ENCODE measurements at places on chromosomes 13 and 19.

DNA sequence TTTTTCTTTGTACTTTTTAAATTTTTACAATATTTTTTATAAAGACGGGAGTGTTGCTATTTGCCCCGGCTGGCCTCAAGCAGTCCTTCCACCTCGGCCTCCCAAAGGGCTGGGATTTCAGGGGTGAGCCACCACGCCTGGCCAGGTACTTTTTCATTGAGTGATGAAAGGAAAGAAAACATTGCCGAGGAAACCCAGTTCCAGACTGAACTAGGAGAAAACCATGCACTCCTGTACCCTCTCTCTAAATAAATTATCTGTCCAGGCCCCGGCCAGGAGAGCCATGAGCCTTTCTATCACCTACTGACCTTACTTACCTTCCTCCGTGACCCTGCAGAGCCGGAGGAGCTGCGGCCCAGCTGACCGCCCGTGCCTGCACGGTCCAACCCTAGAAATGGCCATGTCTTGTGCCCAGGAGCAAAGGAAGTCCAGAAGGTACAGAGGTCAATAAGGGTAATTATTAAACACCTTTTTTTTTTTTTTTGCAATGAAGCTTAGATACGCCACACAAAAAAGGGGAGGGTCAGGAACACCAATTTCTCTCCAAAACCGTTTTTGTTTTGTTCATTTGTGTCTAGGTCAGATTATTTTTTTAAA is at the start of gene SLC7A9:
Gene SLC7A9, minus strand, starts transcription at position 399 of the 597 bp plus-strand sequence. CDS start 1,233 bp downstream, outside the sequence.
- DNase-seq, result no peak

DNA sequence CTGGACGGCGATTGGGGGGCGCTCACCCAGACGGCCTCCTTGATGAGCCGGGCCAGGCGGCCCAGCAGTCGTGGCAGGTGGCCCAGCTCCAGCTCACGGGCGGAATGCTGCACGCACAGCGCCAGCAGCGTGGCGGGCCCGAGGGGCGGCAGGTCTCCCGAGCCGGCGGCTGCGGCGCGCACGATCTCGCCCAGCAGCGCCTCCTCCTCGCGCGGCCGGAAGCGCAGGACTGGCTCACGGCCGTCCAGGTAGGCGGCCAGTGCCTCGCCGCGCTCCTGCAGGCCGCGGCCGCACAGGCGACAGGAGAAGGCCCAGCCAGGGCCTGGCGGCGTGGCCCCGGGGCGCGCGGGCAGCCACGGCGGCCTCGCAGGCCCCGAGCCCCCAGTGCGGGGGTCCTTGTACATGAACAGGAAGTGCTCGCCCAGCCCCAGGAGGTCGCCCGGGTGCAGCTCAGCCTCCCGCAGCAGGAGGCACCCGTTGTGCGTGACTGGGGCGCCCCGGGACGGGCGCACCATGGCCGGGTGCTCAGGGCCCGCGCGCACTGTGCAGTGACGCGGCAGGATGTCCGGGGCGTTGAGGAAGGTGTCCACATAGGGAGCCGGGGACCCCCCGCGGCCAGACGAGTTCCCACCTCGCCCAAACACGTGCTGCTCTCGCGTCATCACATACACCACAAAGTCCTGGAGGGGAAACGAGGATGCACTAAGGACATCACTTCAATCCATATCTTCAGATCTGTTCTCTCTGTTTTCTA is 9.6 kb upstream of the MAMSTR start:
- DNase-seq, result no peak

- no peak for DNase-seq
Observed at GRCh38 chr13:114059946-114060860, 72.2 kb downstream of the RASA3 start.

GRCh38 chr19:1061987-1062386 is 5.0 kb upstream of the ARHGAP45 start:
- no peak for DNase-seq

- peak; percentile 72 for DNase-seq
Observed at GRCh38 chr19:2982983-2983350, 5.6 kb downstream of the TLE6 start.

- DNase-seq, result no peak
Observed at GRCh38 chr19:16359964-16360363, 35.3 kb downstream of the KLF2 start.

DNA sequence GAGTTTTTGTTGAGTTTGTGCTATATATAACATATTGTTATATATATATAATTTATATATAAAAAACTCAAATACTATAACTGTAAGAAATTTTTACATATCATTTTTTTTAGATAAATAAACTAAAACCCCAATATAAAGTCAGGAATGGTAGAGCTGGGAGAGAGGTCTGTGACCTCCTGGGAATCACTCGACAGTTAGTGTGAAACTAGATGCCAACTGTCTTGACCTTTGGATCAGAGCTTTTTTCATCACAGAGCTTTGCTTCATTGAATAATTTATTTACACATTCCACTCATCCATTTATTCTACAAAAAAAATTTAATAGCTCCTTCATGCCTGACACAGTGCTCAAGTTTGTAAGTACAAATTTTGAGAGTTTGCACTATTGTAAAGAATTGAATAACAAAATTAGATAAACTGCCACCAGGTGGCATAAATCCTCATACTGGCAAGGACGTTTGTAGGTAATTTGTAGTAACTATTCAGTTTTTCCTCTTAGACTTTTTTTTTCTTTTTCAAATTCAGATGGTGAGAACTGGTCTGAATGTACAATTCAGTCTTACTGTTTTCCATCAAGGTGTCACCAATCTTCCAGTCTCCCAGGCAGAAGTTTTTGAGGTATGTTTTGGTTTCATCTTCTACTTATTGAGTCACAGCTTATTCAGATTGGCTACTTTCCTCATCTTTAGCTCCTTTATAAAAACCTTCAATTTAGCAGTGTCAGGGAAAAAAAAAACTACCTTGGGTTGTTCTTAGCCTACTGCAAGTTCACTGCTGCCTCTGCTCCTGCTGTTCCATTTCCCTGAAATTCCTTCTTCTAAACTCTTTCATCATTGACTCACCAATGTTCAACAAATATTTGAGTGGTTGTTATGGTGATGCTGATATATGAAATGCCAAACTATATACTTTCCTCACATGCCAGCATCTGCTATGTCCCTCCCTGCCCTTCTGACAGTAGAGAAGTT is 28.7 kb downstream of the LACC1 start:
- DNase-seq, result peak; percentile 73

DNA sequence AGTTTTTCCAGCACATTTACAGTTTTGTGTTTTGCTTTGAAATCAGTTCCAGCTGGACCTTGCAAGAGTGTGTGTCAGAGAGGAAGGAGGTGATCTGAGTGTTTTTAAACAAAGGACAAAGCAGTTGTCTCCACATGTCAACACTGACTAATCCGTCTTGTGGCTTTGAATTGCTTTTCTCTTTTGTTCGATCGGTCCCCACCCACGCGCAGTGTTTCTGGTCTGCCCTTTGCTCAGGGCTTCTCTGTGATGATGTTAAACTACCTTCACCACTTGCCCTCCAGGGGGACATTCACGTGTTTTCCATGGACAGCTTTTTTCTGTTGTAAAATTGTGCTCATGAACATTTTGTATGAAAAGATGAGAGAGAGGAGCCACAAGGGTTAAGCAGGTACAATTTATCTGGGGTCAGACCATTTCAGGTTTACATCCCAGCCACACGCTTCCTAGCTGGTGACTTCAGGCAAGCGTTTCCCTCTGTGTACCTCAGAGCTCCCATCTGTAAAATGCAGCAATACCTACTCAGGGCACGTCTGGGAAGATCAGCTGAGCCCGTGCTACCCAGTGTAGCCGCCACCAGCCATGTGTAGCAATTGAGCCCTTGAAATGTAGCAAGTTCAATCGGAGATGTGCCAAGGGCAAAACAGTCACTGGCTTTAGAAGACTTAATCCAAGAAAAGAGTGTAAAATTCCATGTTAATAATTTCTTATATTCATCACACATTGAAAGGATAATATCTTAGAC is 13.5 kb upstream of the PLA2G4C start:
- DNase-seq, result peak; percentile 46

- no peak for DNase-seq
Observed at GRCh38 chr19:40263440-40264313, 21.5 kb downstream of the AKT2 start.

- peak; percentile 30 for DNase-seq
Observed at GRCh38 chr13:89066868-89067466, 1395.8 kb downstream of the SLITRK5 start.

- peak; percentile 59 for DNase-seq
Observed at GRCh38 chr13:21546372-21546771, 57.6 kb downstream of the MICU2 start.

GRCh38 chr19:1271528-1272422 is 2.6 kb downstream of the CIRBP start:
- no peak for DNase-seq

DNA sequence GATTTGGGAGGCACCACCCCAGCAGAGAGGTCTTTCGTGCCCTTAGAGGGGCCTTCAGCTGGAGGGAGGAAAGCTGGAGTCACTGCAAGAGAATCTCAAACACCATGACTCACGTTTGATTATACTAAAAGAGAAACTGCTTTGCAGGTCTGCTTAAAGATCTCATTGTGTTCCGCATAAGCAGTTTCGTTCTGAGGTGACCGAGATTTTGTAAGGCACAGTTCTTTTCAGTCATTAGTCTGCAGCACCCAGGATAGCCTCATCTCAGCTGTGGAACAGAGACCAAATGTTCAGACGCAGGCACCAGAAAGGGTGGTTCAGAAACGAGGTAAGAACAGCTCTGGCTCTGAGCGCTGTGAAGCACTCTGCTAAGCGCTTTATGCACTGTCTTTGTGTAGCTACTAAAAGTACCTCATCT is 71.2 kb upstream of the GTF3A start:
- DNase-seq, result peak; percentile 59

- peak; percentile 64 for DNase-seq
Observed at GRCh38 chr19:7917267-7918061, 2.7 kb upstream of the SNAPC2 start.

DNA sequence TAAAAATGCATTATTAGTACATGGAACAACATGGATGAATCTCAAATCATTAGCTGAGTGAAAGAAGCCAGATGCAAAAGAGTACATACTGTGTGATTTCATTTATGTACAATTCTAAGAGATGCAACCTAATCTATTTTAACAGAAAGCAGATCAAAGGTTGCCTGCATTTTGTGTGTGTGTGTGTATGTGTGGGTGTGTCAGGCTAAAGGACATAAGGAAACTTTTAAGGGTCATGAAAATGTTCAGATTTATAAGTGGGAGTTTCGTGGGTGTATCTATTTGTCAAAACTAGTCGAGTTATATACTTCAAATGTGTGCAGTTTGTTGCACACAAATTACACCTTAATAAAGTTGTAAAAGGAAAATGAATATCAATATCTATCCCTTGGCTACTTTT is 17.9 kb upstream of the NEK3 start:
- no peak for DNase-seq

DNA sequence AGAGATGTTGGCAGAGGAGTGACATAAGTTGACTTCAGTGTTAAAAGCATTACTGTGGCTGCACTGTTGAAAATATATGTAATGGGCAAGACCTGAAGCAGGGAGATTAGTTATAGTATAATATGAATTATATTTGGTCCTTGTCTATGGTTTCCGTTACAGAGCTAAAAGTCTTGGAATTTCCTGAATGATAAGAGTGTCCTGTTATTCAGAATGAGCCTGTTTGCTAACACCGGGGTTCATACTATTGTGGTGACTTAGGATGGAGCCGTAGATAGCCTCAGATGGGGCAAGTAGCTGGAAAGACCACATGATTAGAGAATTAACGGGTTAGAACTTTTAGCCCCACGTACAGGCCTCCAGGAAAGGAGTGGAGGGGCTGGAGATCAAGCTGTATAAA is 5.7 kb downstream of the USPL1 start:
- DNase-seq, result peak; percentile 68

Data from iris pigment epithelial cell (primary cell).